ENCODE measurements at places on chromosomes 2 and 18.

DNA sequence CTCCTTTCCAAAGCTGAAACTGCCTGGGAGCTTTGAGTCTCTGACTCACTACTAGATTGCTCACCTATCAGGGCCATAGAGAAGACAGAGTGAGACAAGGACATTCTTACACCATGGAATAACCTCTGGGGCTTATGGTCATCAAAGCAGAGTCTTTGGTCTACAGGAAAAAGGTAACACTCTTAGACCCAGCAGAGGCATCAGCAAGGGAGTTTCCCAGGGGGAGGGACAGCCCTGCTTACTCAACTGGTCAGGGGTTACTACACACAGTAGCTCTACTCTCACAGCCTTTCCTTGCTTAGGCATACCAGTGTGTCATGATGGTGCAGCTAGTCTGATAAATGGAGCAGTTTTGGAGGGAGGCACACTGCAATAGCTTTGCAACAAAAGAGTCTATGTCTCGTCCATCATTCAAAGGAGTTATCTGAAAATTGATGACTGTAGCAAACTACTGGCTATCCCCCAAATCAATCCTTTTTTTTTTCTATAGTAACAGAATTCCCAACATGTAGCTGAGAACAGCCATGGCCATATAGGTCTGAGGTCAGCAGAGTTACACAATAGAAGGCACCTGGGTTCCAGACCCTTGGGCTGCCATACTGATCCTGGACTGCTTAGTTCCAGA lies 22.4 kb upstream of the CD28 start:
- DNase-seq = no peak

- DNase-seq = no peak
Observed at GRCh38 chr2:152537081-152537651, 180.1 kb downstream of the PRPF40A start.

DNA sequence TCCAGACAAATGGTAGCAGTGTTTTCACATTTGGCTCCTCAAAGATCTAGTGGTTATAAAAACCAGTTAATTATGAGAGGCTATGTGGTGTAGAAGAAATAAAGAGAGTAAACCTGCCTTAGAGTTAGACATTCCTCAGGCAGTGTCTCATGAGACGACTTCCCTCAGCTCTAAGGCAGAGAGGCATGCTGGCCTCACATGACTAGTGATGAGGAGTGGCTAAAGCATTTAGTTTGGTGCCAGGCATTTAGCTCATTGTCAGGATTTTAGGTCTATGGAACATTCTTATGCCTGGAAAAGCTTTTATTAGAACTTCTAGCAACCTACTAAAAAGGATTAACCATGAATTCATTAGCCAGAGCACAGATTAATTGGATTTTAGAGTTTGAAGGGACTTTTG lies 90.3 kb downstream of the RPRM start:
- no peak for DNase-seq

DNA sequence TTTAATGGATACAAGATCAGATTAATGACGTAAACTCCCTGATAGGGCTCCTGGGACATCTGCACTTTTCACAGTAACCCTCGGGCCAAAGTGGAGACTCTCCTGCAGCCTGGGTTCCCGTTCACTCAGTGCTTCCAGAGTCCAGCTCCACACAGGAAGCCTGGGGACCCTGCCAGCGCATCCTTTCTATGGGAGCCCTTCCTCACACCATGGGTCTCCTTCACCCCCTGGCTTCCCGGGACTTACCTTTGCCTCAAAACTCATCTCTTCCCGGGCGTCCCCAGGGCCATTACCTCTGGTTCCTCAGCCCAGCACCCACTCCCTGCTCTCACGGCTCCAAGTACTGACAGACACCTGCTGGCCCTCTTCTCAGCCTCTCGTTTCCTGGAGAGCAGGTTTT lies 40.7 kb upstream of the KLF11 start:
- no peak for DNase-seq

- no peak for DNase-seq
Observed at GRCh38 chr2:215612786-215613185, 176.9 kb upstream of the FN1 start.

DNA sequence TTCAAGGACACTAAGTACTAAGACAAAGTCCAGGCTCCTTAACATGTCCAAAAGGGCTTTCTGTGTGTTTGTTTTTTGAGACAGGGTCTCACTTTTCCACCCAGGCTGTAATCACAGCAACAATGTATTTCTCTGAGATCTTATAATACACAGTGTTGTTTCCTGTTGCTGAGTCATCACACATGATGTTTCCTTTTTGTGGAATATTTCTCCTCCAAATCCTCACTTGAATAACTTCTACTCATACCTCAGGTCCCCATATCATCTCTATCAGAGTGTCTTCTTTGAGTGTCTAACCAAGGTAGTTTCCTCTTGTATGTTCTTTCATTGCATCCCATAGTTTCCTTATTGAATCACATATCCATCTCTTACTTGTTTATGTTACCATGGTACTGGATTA lies 632.0 kb upstream of the PIK3C3 start:
- no peak for DNase-seq

DNA sequence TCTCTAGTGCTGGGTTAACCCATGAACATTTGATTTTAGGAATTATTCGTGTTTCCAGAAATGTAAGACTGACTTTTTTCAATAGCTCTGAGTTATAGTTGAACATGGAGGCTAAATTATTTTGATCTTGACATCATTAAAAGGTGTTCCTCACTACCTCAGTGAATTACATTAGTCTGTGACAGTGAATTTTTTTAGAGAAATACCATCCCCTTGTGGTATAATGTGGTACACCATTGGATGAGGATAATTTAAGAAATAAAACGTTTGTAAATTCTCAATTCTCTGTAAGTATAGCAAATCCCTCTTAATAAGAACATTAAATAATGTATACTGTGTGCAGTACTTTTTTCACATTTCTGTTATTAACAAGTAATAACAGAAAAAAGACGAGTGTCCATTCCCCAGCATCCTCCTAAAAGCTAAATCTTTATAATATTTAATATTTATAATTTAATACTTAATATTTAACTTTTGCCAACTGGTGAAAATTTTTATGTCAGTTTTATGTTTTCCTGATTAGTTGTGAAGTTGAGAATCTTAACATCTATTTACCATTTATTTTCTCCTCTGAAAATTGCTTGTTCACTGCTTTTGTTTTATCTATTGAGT lies 70.3 kb upstream of the CWC22 start:
- DNase-seq = no peak

DNA sequence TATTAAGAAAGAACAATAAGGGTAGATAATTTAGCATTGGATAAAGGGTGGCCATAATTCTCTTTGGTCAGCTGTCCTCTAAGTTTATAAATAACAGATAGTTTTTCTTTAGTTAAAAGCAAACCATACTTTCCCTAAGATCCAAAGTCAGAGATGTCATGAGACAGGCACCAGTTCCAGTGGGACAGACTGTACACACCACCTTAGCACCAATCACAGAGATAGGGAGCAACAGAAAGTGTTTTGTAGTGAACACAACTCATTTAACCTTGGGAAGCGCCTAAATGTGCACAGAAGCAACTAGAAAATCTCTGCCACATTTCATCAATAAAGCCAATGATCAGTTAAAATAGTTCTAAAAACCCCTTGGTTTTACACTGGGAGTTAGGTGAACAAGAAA lies 186.8 kb upstream of the SMAD7 start:
- no peak for DNase-seq

DNA sequence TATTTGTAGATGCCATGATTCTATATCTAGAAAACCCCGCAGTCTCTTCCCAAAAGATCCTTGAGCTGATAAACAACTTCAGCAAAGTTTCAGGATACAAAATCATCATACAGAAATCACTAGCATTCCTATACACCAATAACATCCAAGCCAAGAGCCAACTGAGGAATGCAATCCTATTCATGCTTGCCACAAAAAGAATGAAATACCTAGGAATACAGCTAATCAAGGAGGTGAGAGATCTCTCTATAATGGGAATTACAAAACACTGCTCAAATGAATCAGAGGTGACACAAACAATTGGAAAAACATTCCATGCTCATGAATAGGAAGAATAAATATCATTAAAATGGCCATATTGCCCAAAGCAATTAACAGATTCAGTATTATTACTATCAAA lies 551.4 kb upstream of the SLC39A10 start:
- DNase-seq = no peak

DNA sequence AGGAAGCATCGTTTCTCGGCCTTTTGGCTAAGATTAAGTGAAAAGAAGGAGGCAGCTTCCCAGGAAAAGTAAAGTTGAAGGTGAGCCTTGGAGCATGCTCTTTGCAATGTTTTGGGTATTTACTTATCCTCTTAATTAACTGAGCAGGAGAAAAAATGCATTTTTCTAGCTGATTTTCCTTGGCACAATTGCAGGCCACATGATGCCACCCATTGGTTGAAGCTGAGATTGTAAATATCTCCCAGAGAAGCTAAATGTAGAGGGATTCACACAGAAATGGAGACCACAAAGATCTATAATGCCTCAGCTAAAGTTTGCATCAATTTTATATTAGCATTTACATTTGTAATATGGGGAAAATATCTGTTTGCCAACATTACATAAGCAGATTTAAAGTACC lies 294.1 kb downstream of the KCNS3 start:
- no peak for DNase-seq

GRCh38 chr2:42951263-42951938 lies 159.0 kb upstream of the HAAO start:
- no peak for DNase-seq

DNA sequence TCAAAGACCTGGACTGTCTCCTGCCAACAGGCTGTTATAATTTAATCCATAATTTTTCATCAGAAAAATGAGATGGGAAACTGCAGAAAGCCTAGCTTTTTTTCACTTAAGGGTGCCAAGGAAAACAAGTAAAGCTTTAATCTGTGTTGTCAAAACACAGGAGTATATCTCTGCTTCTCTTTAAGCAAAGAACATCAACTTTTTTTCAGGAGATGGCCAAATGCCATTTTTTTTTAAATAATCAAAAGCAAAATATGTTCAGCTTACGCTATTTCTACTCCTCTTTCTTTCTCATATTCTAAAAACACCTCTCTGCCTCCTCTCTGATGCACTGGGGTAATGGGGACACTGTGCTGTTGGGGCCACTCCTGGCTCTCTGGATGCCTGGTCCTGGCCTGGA lies 73.1 kb upstream of the NXPH2 start:
- no peak for DNase-seq

DNA sequence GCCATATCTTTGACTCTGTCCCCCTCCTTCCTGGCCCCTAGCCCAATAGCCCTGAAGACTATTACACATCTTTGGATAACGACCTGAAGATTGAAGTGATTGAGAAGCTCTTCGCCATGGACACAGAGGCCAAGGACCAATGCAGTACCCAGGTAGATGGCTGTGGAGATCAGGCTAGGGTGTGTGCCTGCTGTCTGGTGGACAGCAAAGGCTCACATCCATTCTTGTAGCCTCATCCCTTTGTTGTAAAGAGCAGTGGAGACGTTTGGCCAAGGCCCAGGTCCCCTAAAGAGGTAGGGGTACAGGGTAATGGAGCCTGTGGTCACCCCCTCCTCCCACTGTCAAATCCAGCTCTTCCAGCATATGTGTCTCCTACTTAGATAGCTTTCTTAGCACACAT lies 81.4 kb downstream of the EPAS1 start:
- no peak for DNase-seq

DNA sequence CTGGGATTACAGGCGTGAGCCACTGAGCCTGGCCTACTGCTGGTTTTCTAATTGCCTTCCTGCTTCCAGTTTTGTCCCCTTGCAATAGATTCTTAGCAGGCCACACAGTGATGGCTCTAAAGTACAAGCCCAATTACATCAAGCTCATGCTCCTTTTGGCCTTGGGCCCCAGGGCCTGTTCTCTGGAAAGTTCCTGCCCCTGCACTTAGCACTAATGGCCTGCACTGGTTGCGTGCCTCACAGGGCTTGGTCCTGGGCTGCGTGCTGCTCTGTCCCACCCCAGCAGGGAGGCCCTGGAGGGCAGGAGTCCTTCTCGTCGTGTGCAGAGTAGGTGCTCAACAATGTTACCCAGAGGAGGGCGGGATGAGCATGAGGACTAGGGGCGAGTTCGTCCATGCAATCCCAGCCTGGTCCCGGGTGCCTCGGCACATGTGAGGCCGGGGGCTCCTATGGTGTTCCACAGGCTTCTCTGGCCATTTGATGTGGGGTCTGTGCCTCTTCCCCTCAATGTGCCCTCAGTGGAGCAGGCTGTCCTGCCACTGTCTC lies 51.7 kb downstream of the PDCL3 start:
- DNase-seq = no peak

- no peak for DNase-seq
Observed at GRCh38 chr2:162545254-162545653, 201.3 kb downstream of the GCA start.

DNA sequence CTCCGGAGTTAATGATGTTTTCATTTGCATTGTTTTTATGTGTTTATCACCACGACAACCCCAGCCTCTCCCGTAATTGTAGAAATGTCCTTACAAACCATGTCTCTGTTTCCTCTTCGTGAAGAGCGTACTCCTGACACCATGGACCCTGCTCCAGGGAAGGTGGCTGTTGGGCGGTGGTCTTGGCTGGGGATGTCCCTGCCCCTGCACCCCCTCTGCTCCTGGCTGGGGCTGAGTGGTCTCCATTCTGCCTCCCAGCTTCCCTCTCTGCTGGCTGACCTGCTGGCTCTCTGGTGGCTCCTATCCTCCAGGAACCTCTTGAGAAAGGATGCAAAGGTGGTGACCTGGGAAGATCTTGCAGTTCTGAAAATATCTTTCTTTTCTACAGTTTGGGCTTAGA lies 81.1 kb downstream of the ASB1 start:
- DNase-seq = no peak

- no peak for DNase-seq
Observed at GRCh38 chr2:37873229-37873628, 51.9 kb upstream of the RMDN2 start.

- no peak for DNase-seq
Observed at GRCh38 chr2:64015391-64015790, 3.8 kb downstream of the VPS54 start.

DNA sequence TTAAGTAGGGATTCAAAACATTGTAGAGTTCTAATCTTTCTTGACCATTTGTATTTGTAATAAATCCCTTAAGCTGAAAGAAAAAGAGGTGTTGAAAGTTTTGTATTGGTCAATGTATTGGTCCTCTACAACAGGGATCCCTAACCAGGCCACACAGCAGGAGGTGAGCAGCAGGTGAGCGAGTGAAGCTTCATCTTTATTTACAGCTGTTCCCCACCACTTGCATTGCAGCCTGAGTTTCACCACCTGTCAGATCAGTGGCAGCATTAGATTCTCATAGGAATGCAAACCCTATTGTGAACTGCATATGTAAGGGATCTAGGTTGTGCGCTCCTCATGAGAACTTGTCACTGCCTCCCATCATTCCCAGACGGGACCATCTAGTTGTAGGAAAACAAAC lies 715.7 kb upstream of the NXPH2 start:
- DNase-seq = no peak

GRCh38 chr2:25672494-25673299 lies 680 bp downstream of the DTNB start:
- DNase-seq = peak; percentile 32
